ENCODE measurements at places on chromosomes 7 and 10.

DNA sequence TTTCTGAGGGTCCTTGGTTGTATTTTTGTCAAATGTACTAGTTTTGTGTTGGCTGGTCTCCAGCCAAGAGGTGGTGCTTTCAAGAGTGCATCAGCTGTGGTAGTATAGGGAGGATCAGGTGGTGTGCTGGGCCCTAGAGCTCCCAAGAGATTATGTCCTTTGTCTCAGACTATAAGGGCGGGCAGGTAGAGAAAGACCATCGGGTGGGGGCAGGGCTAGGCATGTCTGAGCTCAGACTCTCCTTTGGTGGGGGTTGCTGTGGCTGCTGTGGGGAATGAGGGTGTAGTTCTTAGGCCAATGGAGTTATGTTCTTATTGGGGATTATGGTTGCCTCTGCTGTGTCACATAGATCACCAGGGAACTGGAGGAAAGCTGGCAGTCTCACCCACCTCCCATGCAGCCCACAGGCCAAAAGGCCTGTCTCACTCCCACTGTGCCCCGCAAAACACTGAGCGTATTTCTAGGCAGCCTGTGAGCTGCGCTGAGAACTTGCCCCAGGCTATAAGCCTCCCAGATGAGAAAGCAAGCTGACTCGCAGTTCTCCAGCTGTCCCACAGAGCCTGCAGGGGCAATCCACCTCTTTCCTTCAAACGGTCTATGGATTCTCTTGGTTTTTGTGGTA lies 1066.7 kb downstream of the GRM8 start:
- no peak for DNase-seq

- no peak for DNase-seq
These were observed 253.1 kb downstream of the FZD1 start for GRCh38 chr7:91517201-91517785.

GRCh38 chr7:156496865-156497264 lies 143.7 kb upstream of the RNF32 start:
- no peak for DNase-seq

DNA sequence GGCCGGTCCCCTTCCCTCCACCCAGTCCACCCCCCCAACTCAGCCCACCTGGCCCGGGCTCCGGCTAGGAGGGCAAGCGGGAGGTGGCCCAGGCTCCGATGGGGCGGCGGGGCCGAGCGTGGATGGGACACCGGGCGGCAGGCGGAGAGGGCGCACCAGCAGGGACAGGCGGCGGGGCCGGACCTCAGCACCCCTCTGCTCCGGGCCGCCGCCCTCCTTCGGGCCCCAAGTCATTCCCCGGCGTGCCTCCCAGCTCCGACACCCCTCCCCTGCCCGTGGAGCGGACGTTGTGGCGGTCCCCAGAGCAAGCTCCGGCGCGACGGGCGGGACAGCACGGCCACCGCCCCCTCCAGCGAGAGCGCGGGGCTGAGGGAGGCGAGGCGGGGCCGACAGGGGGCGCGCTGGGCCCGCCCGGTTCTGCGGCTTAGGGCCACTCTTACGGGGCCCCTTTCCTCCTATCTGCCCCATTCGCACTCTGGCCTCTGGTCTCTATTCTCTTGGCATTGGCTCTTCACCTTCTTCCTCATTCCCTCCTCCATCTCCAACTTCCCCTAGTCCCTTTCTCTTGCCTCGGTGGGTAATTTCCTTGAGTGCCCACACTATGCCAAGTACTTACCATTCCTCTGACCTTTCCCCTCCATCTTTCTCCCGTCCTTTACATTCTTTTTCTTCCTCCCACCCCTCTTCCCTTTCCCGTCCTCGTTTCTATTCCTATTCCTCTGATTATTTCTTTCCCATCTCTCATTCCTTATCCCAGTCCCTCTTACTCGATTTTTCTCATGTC lies 701 bp upstream of the GBX1 start:
- no peak for DNase-seq

DNA sequence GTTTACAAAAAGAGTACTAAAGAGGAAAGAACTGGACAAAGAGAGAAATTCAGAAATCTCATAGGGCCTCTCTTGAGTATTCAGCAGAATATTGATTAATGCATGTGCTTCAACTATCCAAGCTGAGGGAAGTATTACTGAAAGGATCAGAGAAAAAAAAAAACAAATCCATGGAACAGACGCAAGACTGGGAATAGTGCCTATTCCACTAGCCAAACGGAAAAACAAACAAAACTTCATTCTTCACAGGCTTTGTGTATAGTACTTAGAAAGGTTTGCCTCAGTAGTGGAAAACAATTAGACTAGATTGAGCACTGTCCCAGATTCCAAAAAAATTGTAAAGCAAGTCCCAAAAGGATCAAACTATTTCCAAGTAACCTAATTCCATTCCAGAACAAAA lies 106.2 kb downstream of the TFEC start:
- no peak for DNase-seq

- no peak for DNase-seq
These were observed 365.2 kb downstream of the HGF start for GRCh38 chr7:81404669-81405068.

DNA sequence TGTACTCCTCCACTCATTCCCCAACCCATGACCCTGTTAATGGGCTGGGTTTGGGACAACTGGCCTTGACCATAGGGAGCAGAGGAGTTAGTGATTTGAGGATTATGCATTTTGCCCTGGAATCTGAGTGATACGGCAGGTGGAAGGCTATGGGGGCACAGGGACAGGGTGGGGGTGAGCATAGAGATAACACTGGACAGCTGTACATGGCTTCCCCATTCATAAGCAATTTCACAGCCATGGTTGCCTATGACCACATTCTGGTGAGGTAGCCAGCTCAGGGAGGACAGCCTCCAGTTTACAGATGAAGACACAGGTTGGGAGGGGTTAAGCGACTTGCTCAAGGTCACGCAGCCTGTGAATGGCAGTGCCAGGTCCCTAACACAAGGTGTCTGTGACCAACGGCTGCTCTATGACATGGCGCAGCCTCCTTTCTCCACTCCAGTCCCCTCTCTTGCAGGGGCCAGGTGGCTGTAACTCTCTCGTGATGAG lies 319.5 kb downstream of the PLXNA4 start:
- no peak for DNase-seq

GRCh38 chr10:70458329-70459060 lies 17.0 kb upstream of the NODAL start:
- no peak for DNase-seq

- no peak for DNase-seq
These were observed 20.9 kb downstream of the NUP205 start for GRCh38 chr7:135578569-135578968.

GRCh38 chr7:1106793-1107421 lies 19.0 kb downstream of the GPER1 start:
- DNase-seq, result no peak

DNA sequence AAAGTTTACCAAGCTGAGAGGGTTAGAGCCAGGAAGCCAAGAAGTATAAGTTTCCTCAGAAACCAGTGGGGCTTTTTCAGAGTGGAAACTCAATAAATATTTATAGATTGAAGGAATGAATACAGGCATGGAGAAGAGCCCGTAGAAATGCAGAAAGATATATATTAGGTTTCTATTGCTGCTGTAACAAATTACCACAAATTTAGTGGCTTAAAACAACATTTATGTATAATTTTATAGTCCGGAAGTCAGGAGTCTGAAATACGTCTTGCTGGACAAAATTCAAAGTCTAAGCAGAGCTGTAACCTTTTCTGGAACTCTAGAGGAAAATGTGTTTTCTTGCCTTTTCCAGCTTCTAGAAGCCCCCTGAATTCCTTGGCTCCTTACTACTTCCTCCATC lies 107.3 kb upstream of the SEMA3D start:
- DNase-seq, result no peak
